Activated CD8-positive, alpha-beta memory T cell treated with anti-CD3 and anti-CD28 coated beads for 48 hours (primary cell): ENCODE measurements at places on chromosomes 3 and 15.

DNA sequence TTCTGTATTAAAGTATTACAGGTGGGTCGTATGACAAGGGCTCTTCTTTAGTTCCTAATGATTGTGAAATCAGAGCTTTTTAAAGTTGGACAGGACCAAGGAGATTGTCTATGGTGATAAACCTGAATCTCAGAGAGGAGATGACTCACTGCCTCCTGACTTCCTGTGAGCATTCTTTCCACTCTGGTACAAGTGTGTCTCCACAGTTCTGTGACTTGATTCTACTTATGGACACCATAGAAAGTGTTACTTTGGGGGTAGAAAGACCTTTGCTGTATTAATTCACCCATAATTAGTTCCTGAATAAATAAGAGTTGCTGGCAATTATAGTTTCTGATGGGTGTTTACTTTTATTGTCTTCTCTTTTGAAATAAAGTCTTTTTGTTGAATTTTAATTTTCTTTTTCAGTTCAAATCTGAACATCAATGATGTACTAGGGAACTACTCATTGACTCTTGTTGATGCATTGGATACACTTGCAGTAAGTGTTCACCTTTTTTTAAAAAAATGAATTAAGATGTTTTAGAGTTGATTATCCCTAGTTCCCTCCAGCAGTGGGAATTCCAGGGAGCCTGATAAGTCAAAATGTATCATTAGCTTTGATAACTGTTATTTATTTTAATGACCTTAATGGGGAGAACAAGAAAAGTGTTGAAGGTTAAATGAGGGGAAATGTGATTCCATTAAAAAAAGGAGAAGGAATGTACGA, 7.4 kb downstream of the EDEM1 start:
- DNase-seq: no peak

DNA sequence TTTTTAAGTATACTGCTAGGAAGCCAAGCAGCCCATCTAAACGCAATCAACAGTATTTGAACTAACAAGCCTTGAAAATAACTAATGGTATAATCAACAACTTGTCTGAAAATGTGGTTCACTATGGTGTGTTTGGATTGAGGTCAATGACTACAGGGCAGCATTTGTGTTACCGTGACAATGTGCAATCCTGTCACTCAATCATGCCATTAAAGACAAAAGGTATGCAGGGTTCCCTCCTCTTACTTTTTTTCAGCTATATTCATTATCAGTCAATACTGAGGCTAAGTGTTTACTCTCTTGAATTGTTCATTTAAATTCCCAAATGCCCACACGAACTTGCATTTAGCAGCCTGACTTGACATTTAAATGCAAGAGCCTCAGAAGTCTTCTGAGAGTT, 1099.3 kb upstream of the EPHA6 start:
- DNase-seq: no peak

- DNase-seq: no peak
Measured at GRCh38 chr15:95511671-95512070, 818.8 kb upstream of the NR2F2 start.

GRCh38 chr3:21643752-21644151, 107.3 kb downstream of the ZNF385D start:
- no peak for DNase-seq

DNA sequence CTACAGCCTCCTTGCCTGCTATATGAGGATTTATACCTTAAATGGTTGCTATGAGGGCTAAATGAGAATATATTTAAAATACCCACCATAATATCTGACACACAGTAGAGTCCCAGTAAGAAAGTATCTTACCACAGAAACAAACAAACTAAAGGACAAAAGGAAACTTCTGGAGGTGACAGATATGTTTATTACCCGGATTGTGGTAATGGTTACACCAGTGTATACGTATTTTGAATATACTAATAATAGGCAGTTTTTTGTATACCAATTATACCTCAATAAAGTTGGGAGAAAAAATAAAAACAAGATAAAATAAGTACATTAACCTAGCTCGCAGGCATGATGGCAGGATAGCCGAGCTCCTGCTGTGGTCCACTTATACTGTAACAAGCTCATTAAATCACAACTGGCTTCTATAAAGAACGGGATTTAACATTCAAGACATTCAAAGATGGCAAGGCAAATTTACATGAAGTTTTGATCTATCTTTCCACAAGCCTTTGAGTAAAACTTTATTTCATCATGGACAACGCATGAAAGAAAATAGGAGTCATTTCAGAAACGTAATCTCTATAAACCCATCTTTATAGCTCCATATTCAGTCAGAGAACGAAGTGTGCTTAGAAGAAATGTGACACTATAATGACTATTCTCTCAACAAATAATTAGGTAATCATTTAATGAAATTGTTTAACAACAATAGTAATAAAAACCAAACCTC, 1.5 kb downstream of the RPN1 start:
- no peak for DNase-seq

- no peak for DNase-seq
Measured at GRCh38 chr3:108705045-108705444, 52.2 kb downstream of the RETNLB start.

- no peak for DNase-seq
Measured at GRCh38 chr3:71087143-71088018, 496.1 kb downstream of the FOXP1 start.

DNA sequence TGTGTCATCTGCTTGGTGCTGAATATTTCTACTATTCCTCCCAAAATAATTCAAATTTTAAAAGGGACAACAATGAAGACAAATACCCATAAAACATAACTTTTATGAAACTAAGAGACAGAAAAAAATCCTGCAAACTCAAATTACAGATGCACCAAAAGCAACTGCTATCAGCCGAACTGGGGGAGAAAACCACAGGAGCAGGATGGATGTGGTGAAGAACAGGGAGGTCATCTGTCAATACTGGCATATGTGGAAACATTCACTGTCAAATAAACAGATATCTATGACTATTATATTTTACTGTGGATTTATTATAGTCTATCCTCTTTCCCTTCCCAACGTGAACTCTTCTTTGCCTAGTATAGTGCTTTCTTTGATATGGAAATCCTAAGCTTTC, 53.3 kb upstream of the CPOX start:
- DNase-seq: no peak

DNA sequence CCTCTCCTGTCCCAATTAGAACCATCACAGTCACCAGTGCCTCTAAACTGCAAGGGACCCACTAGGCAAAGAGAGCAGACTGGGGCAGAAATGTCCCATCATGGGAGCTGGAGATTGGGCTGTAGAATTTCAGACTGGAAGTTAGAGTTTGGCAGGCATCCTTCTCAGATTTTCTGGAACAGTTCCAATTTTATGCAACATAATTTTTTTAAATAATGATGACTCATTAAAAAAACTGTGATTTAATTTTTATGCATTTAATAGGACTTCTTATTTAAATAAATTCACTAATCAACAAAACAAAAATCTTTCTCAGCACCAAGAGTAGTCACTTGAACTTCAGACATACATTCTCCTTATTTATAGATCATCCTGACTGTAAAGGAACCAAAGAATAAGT, 84.6 kb upstream of the SLC7A14 start:
- DNase-seq: no peak

GRCh38 chr3:105553851-105554250, 187.1 kb downstream of the ALCAM start:
- no peak for DNase-seq

DNA sequence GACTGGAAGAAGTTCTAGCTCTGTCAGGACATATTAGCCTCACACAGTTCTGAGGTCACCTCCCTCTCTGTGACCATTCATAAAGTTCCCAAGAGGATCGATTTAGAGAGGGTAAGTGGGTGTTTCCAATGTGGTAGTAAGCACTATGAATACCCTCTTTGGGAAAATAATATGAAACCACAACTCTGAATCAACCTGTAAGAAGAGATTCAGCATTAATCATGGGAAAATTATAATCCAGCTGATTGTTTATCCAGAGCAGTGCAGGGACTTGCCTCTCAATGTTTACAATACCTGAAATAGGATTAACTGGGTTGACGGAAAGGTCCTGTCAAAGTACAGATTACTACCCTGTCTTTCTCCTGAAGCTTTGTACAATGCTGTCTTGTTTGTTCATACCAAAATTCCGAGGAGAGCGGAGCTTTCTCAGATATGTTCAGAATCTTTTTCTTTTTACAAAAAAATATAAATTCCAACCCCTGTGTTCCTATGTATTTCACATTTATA, 302.9 kb upstream of the DPPA4 start:
- no peak for DNase-seq

GRCh38 chr3:139522421-139522820, 17.1 kb downstream of the RBP1 start:
- DNase-seq: no peak

DNA sequence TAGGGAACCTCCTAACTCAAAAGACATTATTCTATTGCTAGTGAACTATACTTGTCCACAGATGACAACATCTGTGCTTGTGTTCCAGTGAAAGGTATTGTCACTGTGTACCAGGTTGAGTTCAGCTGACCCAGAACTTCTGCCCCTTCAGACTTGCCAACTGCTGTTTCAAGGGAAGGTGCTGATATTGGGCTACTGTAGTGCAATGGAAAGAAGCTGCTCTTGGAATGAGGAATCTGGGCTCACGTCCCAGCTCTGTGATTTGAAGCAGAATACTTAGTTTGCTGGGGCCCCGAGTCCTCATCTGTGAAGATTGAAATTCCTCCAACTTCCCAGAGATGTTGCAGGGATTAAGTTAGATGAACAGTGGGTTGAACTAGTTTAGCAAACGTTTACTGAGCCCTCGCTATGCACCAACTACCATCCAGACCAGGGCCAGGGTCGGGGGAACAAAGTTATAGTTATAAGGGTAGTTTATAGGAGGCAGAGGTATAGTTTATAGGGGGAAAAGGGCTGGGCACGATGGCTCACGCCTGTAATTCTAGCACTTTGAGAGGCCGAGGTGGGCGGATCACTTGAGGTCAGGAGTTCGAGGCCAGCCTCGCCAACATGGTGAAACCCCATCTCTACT, 15.9 kb upstream of the UMPS start:
- no peak for DNase-seq

DNA sequence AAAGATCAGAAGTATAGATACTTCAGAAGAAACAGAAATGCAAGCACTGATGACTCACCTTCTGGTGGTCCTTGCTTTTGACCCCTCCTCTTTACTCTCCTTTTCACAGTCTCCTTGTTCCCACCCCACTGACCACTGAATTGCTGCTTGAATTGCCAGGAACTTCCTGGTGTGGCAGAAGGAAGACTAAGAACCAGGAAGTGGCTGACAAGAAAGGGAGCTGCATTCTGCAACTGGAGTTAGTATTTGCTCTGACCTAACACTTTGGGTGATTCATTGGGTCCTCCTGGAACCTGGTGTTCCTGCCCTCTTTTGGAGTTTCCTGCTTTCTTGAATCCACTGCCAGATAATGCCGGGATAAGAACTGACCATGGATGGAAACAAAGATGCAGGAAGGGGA, 23.0 kb downstream of the KY start:
- no peak for DNase-seq

DNA sequence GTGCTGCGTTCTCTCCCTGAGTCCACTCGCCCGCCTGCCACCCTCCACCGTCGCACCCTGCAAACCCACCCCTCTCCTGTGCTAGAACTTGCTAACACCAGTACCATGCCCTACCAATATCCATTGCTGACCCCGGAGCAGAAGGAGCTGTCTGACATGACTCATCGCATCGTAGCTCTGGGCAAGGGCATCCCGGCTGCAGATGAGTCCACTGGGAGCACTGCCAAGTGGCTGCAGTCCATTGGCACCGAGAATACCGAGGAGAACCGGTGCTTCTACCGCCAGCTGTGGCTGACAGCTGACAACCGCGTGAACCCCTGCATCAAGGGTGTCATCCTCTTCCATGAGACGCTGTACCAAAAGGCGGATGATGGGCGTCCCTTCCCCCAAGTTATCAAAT, 4.9 kb upstream of the ALAS1 start:
- no peak for DNase-seq

DNA sequence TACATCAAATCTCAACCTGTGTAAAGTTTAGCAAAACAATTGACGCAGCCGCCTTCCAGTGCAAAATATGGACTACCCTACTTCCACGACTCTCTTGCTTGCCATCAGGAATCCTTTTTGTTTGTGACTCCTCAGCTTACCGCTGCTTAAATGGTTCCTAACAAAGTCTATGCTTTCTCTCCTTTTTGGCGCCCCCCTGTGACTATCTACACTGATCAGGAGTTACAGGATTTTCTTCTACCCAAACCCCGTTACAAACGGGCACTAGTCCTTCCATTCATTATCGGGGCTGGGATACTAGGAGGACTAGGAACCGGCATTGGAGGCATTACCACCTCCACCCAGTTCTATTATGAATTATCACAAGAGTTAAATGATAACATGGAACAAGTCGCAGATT, 184.0 kb downstream of the IGSF11 start:
- DNase-seq: no peak

GRCh38 chr3:153595186-153595815, 433.3 kb downstream of the RAP2B start:
- no peak for DNase-seq

DNA sequence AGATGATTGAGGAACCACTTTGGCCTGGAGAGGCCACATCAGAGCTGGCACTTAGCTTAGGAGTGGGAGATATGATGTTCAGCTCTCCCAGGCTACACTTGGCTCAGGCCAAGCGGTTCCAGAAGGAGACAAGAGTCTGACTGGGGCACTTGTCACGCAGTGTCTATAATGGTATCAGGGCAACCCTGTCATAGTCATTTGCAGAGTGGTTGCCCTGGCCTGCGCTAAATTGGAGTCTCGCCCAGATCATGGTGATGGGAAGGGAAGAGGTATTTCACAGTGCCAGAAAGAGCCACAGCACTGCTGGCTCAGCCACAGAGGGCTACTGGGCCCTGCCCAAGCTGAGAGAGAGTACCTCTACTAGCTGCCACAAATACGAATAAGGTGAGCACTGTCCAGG, 186.9 kb upstream of the CRBN start:
- DNase-seq: no peak

DNA sequence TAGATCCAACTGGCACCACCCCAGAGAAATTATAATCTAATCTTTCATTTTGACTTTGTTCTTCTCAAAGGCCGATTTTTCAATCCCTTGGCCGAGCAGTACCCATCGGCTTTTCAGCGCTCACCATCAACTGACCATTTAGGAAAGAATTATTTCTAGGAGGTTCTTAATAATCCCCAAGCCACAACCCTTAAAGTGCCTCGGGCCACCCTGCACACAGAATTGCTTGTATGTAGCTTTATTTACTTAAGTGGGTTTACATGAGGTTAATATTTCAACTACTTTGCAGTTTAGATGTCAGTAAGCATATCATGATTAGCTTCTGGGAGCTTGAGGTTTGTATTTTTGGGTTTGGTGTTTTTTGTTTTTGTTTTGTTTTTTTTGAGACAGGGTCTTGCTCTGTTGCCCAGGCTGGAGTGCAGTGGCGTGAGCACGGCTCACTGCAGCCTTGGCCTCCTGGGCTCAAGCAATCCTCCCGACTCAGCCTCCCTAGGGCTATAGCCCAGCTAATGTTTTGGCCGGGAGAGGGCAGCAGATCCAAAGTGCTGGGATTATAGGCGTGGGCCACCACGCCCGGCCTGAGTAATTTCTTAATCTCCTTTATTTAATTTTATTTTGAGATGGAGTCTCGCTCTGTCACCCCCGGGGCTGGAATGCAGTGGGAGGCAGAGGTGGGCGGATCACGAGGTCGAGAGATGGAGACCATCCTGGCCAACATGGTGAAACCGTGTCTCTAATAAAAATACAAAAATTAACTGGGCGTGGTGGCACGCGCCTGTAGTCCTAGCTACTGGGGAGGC, 801 bp upstream of the CDAN1 start:
- no peak for DNase-seq
